ENCODE measurements at places on chromosomes 5 and 9.

GRCh38 chr9:86713470-86713869 is 233.8 kb downstream of the GAS1 start:
- no peak for DNase-seq

DNA sequence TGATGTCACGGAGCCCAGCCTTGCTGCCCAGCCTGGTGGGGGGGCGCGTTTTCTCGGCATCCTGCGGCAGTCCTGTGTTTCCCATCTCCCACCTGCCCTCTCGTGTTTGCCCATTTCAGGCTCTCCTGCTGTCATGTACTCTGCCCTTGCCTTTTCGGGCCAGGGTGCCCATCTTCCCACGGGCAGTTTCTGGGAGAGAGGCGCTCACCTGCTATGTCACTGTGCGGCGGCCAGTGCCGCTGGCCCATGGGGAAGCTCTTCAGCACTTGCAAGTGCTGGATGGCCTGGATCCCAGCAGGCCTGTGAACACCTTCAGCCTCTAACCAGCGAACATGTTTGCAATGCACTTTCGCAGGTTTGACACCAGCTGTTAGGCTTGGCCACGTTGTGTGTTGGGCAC is 33.5 kb downstream of the SRD5A1 start:
- no peak for DNase-seq

GRCh38 chr9:653421-653820 is 188.1 kb upstream of the DMRT1 start:
- DNase-seq, result no peak

- no peak for DNase-seq
Observed at GRCh38 chr9:10614196-10614800, 1.5 kb upstream of the PTPRD start.

DNA sequence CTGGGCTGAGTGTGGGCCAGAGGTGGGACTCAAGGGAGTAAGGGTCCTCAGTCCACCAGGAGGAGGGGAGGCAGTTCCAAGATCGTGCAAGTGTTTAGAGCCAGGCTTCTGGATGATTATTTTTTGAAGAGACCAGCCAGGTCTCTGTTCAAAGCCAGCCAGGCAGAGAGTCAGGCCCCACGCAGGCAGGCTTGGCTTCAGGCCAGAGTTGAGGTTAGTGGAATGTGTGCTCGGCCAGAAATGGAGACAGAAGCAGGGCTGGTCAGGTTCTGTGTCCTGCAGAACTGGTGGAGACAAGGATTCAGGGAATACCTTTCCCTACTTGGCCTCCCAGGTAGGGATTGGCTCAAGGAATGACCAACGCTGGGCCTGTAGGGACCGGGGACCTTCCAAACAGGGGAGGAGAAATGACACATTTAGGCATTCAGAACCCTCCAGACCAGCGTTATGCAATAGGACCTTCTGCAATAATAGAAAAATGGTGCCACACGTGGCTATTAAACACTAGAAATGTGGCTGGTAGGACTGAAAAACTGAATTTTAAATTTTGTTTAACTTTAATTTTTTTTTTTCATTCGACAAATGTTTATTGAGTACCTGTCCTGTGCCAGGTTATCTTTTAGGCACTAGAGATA is 106.2 kb downstream of the CMYA5 start:
- no peak for DNase-seq

DNA sequence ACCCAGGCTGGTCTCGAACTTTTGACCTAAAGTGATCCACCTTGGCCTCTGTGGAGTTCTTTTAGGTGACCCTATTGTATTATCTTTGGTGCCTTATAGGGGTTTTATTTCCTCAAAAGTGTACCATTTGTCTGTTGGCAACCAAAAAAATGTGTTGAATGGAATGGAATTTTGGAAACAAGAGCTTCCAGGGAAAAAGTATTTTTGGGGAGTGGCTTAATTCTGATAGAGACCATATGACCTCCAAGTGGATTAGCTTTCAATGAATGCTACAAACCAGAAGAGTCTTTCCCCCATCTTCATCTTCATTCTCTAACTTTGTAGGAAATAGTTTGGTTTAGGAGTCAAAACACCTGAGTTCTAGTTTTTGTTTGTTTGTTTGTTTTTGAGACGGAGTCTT is 3.4 kb upstream of the OGN start:
- DNase-seq, result no peak

DNA sequence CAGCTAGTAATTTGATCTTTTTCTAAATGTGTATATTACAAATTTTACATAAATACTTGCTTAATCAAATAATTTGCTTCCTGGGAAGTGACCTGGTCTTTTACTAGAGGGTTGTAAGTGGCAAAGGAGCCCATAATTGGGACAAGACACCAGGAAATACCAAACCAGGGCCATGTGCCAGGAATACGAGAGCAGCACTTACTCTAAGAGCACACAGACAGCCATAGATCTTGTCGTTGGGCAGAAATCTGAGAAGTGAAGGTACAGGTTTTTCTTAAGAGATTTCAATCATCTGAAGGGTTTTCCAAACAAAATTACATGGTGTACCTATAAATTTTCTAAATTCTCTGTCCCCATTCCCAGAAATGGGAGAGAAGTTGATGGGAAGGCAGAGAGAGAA is 179.3 kb downstream of the HINT1 start:
- DNase-seq, result no peak

DNA sequence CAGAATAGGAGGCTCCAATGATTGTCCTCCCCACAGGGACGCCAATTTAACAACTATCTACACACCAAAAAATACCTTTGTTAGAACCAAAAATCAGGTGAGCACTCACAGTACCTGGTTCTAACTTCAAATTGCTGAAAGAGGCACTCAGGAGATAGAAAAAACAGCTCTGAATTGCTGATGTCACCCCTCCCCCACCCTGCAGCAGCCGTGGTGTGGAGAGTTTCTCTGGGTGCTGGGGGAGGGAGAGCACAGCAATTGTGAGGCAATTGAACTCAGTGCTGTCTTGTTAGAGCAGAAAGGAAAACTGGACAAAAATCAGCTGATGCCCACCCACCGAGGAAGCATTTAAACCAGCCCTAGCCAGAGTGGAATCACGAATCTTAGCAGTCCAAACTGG is 41.8 kb downstream of the TNFSF8 start:
- no peak for DNase-seq

GRCh38 chr5:137182576-137182975 is 316.6 kb downstream of the SPOCK1 start:
- no peak for DNase-seq

GRCh38 chr9:87447547-87448432 is 49.9 kb upstream of the DAPK1 start:
- DNase-seq, result no peak

DNA sequence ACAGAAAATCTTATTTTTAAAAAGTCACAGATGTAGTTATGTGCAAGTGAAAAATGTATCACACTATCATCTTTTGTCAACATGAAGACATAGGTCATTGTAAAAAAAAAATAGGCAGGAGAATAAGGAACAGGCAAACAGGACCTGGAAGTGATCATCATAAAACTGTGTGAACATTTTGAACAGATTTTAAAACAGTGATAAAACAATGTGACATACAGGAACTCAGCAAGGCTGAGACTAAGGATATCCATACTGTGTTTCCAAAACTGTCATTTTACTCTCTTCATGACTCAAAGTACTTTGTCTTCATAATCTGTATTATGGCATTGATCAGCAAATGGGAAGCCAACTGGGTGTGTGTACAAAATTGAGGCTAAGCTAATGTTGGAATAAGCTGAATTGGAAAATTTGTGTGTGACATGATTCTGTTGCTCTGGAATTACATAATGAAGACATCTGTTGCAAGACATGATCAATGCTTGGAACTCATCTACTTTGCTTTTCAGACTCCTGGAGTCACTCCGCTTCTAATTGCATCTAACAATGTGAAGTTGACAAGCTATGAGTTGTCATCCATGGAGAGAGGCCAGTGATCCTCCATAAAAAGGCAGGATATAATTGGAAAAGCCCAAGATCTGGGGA is 978.7 kb upstream of the NUDT12 start:
- no peak for DNase-seq

All from central memory CD8-positive, alpha-beta T cell (primary cell).